Breast epithelium (tissue), 4 donors: ENCODE measurements at places on chromosomes 2 and 18.

DNA sequence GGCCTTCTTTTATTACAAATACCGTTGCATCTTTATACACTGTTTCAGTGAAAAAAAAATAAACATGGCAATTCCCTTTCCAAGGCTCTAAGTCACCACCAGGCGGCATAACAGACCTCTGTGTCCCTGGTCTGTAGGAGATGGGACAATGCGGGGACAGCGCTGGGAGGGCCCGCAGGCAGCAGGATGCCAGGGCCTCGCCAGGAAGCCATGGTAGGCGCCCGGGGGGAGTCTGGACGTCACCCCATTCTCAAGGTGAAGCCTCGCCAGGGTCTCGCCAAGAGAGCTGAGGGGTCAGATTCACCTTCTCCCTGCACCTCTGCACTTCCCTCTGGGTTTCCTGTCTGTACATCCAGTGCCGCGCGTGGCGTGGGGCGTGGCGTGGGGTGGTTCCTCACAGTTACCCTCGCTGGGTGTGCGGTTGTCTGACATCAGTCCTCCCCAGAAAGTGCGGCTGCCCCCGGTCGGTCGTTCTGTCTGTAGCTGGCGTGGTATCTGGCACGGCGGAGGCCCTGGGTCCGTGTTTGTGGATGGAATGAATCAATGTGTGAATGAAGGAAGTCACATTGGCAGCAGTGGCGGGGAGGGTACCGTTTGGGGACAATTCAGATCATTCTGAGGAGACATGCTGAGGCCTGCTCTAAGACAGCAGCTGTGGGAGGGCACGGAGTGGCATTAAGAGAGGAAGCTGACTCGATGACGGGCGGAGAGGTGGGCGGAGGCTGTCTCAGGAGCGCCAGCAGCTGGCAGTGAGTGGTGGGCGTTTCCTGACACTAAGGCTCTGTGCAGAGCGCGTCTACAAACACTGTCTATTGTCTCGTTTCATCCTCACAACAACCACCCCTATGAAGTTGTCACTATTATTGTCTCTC is 46.0 kb downstream of the LRRFIP1 start:
- DNase-seq = peak; percentile 84

GRCh38 chr18:3071676-3072075 is 58.7 kb upstream of the LPIN2 start:
- DNase-seq = no peak

DNA sequence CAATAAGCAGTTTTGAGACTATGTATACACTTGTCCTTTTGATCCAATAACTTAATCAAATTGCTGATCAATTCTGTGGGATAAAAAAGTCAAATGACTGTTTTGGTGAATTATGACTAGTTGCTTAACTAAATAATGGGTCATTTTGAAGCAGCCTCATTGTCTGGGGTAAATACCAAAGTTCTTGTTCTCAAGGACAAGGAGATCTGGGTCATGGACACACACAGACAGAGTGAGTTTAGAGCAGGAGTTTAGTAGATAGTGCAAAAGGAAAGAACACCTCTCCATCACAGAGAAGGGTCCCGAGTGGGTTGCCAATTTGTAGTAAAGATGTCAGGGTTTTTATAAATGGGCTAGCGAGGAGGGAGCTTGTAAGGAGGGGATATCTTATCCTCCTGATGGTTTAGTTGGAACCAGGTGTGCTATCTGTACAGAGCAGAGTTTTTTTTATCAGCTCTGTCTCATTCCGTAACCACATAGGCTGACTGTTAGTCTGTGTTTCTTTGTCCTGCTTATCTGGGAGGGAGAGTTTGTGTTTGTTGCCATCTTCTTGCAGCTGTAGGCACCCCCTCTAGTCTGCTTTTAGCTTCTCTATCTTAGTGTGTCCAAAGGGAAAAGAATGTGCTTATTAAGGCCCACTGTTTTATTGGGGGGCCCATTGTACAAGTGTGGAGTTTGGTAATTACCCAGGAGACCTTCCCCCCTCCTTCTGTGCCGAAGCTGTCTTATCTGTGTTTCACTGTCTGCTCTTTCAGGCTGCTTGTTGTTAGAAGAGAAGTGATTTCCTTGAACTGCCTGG is 48.7 kb upstream of the C1GALT1C1L start:
- no peak for DNase-seq

DNA sequence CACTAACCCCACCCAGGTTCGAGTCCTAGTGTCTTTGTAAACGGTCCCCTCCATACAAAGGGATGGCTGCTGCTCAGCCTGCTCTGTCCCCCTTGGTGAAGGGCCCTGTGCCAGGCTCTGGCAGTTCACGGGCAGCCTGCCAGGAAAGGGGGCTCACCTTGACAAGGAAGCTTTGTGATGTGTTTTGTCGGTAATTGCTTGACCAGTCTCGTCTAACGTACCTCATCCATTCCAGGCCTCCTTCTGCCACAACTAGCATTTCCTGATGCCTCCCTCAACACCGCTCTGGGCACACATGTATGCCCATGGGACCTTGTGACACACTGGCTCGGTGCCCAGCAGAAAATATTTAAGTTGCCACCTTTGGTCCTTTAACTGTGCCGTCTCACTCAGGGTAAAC is 171.9 kb downstream of the KLHL29 start:
- DNase-seq = no peak

- no peak for DNase-seq
Observed at GRCh38 chr2:166831930-166832329, 56.4 kb upstream of the XIRP2 start.

DNA sequence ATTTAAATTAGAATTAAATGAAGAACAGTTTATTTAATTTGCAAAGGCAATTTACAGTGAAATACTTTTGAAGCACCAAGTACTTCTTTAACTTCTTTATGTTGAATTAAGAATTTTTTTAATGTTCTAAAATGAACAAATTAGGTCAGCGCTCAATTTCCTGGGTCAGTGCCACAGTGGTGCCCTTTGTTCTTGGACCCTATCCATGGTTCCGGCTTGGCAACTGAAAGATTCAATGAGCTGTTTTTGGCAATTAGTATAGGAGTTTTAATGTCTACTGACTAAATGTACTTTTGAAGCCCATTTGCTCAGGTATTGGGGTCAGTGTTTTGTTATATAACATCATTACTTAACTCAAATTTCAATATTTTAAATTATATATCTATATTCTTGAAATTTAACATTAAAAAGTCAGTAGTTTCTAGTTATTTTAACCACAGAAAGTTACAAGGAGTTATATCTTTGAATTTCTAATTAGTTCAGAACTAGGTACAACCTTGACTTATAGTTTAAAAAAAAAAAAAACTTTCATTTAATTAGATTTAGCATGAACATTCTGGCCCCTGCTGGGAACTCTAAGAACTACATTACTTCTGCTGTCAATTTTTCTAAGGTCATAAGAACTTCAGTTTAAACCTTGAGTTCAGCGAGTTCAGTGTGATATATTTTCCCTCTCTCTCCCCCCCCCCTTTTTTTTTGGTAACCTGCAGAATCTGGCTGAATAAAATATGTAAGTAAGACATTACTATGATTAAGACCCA is 7.6 kb upstream of the MSTN start:
- no peak for DNase-seq
